ENCODE measurements at places on chromosomes 2 and 18.
A peak's percentile ranks its signal among the peaks of the same experiment; 100 is the strongest.

GRCh38 chr2:47083886-47084687 is 71.0 kb downstream of the STPG4 start:
- peak overlapping the region; percentile 76 for H3K27ac ChIP-seq
- no peaks in the 10 kb centered on the region for H3K27me3 ChIP-seq
- peaks cover 53% of the 10 kb centered on the region for H3K4me1 ChIP-seq
- no peak overlapping the region for H3K4me3 ChIP-seq

- H3K27me3 ChIP-seq: no peaks in the 10 kb centered on the region
- H3K4me1 ChIP-seq: peaks cover 12% of the 10 kb centered on the region
- H3K36me3 ChIP-seq: no peaks in the 10 kb centered on the region
- peak overlapping the region; percentile 73 for H3K4me3 ChIP-seq
- DNase-seq: no peak
- H3K27ac ChIP-seq: no peak overlapping the region
These were observed 1.0 kb downstream of the PSTPIP2 start for GRCh38 chr18:46070815-46071652.

DNA sequence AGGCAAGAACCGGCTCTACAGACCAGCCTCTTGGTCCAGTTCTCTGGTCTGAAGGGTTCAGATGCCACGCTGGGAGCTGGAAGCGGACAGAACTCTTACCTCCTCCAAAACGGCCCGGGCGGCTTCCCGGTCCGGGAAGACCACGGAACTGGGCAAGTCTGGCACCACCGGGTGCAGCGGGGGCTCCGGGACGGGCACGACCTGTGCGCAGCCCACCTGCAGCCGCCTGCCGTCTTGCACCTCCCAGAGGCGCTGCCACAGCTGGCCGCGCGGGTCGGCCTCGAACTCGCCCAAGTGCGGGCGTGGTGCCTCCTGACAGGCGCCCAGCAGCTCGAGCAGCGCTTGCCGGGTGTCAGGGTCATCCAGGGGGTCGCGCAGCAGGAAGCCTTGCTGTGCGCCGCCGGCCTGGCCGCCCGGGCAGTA is 773 bp downstream of the CMPK2 start:
- peaks cover 4% of the 10 kb centered on the region for H3K4me1 ChIP-seq
- peak overlapping the region; percentile 85 for H3K27ac ChIP-seq
- H3K36me3 ChIP-seq: peaks cover 20% of the 10 kb centered on the region
- H3K4me3 ChIP-seq: peak overlapping the region; percentile 82

DNA sequence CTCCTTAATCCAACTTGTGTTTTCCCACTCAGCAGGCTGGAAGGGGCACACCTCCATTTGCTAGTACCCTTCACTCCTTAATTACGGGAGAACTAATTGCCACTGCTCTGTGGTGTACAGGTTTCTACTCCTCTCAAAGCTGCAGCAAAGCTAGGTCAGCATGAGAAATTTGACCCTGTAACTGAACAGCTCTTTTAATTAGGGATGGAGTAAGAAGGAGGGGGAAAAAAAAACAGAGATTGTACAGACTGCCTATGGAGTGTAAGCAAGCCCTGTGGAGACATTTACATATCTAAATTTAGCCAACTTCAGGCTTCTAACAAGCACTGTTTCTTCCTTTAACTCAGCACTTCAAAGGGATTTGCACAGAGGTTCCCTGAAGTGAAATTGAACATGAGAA is 629.7 kb upstream of the SETBP1 start:
- no peak overlapping the region for H3K27ac ChIP-seq
- H3K4me1 ChIP-seq: no peaks in the 10 kb centered on the region
- no peaks in the 10 kb centered on the region for H3K27me3 ChIP-seq
- DNase-seq: no peak
- H3K4me3 ChIP-seq: no peak overlapping the region

DNA sequence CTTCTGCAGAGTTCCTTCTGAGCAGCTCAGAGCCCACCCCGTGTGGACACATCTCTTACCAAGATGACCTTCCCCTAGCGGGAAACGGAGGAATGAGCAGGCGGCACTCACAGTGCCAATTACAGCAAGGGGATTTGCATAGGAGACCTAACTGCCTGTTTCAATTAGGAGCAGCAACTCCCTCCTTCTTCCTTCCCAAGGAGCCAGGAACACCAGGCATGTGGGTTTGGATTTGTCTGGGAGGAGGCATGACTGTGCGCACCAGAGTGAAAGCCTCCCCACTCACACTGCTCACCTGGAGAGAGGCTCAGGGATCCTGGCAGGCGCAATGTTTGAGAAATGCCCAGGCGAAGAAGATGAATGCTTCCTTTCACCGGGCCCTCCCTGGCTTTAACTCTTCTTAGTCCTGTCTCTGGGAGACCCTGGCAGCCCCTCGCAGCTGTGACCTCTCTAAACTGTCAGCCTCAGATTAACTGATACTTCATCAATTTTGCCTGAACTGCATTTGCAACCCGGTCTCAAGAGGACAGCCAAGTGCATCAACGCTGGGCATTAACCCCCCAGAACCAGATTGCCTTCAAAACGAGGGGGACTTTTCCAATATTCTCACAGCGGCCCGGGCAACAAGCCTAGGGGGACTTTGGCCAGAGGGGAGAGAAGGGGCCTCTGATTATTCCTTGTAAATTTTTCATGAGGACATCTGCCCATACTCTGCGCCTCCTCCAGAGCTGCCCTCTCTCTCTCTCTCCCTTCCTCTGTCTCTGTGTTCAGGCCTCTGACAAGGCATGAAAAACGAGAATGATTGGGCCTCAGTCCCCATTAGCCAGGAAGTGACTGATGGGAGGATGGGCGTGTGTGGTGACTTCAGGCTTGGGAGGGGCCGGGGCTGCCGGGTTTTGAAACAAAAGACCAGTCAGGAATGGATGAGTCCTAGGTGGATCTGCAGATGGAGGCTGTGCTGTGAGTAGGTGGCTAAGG is 93.8 kb downstream of the CMPK2 start:
- no peak for DNase-seq
- no peak overlapping the region for H3K27ac ChIP-seq
- no peaks in the 10 kb centered on the region for H3K36me3 ChIP-seq
- no peaks in the 10 kb centered on the region for H3K27me3 ChIP-seq
- no peak overlapping the region for H3K4me3 ChIP-seq

All from tibial nerve (tissue), 4 donors.